M059J (cell line): ENCODE measurements at places on chromosomes 7 and 10. TPM values are rescaled to one million over a fixed set of nuclear protein-coding genes. Genes with fewer than 3 reads are reported as not detected.

DNA sequence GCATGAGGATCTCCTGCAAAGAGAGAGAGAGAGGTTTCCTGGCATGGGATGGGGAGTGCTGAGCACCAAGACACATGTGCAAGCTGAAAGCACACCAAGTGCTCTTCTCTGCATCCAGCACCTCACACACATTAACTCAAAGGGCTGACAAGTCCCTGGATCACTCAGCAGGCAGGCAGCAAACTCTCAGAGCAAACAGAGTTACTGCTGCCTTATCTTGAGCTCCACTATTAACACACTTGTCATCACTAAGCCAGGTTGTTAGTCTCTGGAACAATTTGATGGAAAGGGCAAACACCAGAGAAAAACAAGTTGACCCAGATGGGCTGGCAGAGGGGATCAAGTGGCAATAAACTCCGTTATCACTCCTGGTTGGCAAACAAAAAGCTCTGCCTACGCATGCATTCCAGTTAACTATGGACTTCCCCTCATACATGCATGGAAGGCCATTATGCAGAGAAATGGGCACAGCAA is 349.9 kb downstream of the KCNMA1 start:
- DNase-seq = no peak

DNA sequence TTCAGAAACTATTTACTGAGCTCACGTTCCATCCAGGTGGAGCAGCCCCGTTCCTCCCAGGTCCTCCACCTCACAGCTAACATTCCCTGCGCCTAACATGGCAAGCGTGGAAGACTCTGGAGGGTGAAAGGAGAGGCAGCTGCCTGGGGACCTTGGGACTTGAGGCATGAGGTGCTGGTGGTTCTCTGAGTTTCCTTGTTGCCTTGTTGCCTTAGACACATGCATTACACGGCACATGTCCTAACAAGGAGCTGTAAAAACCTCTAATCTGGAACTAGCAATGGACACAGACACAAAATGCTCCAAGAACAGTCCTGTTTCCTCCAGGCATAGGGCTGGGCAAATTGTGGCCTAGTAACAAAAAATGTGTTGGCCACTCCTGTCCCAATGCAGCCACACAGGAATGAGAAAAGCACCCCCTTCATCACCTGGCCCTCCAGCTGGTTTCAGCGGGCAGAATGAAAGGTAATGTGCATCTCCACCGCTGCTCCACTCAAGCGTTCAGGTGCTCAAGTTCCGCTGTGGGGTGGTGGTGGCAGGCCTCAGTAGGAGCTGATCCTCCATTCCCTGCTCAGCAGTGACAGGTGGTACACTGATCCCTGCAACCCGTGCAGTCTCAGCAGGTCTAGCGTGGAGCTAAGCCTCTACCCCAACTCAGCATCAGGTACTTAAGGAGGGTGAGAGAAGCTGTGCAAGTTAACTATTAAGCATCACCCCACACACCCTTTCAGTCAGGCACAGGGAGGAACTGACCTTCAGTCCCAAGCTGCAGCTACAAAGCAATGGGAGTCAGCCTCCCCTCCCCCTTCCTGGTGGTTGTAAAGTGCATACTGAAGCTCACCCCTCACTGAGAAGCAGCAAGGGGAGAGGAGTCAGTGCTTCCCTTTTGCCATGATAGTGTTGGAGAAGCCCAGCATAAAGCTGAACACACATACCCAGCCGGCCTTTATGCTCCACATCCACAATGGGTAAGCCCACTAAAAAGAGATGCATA is 382.8 kb downstream of the SDK1 start:
- DNase-seq = no peak

DNA sequence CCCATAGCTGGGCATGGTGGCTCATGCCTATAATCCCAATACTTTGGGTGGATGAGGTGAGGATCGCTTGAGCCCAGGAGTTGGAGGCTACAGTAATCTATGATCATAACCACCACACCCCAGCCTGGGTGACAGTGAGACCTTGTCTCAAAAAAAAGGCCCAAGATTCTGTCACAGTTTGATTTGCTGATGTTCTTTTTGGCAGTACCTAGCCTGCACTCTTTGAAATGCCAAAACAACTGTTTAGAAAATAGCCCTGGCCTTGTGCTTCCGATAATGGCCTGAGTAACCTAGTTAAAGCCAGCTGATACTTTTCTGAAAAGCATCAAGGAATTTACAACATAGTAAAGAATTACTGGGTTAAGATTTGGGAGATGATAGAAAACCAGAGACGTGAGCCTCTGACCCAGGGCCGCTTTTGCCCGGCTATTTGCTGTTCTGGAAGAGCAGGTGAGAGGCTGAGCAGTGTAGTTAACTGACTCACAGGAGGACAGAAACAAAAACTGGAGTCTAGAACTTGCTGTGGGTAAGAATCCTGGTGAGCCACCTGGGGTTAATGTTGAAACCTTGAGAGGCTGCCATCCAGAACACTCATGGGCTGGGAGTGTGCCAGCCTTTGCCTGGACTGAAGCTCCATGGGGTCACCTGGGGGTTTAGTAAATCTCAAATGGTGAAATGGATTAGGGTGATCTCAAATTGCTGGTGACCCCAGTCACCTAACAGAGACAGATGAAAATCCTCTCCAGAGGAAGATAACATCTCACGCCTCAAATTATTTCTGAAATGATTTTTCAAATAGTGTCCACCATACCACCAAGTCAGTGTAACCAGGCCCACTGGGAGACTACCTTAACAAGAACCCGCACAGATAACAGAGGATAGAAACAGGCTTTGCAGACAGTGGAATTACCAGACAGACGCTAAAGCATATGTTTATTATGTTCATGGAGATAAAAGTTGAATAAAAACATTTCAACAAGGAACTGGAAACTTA is 51.8 kb downstream of the GALNT11 start:
- DNase-seq = peak; percentile 17

GRCh38 chr10:32273336-32273735 is 73.6 kb downstream of the EPC1 start:
- DNase-seq = no peak

Gene BCCIP
- total RNA-seq = 87.6 and 103 TPM in 2 replicates
